ENCODE measurements at places on chromosomes 6 and 20.

DNA sequence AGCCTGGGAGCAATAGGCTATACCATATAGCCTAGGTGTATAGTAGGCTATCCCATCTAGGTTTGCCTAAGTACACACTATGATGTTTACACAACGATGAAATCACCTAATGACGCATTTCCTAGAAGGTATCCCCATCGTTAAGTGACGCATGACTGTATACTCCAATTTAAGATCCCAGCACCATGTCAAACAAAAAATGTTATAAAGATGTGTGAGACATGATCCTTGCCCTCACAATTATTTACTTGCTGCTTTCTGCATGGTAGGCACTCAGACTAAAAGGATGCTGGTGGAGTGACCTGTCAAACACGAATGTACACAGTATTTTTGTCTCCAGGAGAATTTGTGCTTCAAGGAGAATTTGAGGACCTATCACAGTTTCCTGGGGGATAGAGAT is 32.3 kb downstream of the SNAP25 start:
- no peak for DNase-seq

DNA sequence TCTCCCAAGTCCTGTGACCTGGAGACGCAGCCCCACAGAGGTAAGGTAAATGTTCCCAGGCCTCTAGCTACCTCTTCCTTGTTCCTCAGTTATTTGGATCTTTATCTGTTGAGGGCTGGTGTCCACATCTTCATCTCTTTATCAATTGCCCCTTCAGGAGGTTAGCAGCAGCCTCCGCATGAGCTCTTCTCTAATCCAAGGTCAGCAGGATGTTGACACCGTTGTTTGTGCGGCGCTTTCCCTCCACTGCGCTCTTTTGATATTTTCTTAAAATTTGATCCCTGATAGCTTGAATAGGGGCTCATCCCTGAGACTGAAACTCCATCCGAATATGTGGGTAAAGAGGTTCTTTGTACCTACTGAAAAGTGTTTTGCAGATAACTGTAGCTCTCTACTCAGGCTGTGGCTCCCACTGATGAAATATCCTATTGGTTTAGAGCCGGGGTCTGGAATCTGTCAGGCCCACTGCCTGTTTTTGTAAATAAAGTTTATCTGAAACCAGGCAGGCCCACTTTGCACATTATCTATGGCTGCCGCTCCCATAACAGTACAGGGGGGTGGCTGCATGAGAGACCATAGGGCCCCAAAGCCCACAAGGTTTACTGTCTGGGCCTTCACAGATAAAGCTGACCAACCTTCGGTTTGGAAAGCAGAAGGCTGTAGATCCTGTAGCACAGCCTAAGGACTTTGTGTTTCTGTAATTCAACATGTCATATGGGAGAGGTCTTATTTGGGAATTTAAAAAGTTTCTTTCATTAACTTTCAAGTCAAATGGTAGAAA is 362.6 kb downstream of the QKI start:
- DNase-seq = no peak

DNA sequence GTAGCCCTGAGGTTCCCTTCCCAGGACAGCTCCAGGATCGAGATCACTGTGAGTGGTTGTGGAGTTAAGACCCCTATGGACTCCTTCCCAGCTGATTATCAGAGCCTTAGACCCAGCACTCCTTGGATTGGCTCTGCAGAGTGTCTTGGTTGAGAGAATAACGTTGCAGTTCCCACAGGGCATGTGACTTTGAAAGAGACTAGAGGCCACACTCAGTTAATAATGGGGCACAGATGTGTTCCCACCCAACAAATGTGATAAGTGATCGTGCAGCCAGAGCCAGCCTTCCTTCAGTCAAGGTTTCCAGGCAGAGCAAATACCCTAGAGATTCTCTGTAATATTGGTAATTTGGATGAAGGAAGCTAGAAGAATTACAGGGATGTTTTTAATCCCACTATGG is 5.2 kb upstream of the BTN2A2 start:
- DNase-seq = no peak

DNA sequence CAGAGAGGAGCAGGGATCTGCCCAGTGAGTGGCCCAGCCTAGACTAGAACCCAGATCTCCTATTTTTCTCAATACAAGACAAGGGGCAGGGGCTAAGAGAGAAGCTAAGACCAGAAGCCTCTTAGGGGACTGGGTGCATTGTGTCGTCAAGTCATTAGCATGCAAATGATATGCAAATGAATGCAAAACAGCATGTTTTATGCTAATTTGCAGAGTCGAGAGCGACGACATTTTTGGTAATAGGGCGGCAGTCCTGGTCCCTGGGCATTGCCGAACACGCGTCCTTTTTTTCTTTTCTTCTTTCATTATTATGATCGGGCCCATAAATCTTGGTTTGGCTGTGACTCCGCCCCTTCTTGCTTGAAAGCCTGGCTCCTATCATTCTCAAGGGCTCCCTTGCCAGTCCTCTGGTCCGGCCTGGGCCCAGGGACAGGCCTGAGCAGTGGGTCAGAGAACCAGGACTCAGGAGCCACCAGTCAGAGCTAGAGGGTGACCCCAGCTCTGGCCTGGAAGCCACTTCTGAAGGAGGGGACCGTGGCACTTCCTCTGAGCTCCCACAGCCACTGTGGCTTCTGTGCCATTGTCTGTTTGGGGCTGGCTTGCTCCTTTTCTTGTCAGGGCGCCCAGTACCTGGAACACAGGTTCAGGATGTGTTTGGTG is 32.0 kb upstream of the SCRT2 start:
- DNase-seq = no peak

- no peak for DNase-seq
Observed at GRCh38 chr6:112289038-112289566, 34.7 kb upstream of the LAMA4 start.

GRCh38 chr6:167652701-167653095 is 174.0 kb upstream of the AFDN start:
- DNase-seq = no peak

DNA sequence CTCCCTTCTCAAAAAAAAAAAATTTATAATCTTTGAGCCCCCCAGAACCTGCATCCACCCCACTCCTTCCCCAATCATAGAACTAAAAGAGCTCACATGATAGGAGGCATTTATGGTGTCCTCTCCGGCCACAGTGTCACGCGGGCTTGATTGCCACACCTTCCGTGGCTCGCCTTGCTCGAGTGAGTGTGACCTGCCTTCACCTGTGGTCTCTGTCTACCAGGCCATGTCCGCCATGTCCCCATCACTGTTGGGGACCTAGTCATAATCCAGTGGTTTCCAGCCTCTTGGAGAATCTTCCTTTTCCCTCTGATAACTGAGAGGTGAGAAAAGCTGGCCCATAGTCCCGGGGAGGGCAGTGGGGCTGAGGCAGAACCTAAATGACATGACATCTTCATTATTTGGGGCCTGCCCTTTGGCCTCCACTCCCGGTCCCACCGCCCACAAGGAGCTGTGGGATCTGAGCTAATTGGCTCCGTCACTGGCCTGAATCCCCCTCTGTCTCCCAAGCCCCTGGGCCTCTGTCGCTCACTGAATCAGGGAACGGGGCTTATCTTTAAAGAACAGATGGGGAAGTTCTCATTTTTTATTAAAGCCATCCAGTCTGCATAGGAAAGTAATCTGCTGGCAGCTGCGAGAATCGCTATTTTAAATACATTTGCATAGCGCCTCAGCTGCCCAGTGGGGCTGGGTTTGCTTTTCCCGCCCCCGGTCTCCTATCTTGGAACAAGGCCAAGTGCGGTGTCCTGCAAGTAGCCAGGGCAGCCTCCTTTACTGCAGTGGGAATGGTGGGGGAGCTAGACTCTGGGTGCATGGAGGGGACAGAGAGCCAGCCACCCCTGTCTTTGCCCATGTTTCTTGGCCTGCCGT is 197.6 kb upstream of the PMEPA1 start:
- no peak for DNase-seq

DNA sequence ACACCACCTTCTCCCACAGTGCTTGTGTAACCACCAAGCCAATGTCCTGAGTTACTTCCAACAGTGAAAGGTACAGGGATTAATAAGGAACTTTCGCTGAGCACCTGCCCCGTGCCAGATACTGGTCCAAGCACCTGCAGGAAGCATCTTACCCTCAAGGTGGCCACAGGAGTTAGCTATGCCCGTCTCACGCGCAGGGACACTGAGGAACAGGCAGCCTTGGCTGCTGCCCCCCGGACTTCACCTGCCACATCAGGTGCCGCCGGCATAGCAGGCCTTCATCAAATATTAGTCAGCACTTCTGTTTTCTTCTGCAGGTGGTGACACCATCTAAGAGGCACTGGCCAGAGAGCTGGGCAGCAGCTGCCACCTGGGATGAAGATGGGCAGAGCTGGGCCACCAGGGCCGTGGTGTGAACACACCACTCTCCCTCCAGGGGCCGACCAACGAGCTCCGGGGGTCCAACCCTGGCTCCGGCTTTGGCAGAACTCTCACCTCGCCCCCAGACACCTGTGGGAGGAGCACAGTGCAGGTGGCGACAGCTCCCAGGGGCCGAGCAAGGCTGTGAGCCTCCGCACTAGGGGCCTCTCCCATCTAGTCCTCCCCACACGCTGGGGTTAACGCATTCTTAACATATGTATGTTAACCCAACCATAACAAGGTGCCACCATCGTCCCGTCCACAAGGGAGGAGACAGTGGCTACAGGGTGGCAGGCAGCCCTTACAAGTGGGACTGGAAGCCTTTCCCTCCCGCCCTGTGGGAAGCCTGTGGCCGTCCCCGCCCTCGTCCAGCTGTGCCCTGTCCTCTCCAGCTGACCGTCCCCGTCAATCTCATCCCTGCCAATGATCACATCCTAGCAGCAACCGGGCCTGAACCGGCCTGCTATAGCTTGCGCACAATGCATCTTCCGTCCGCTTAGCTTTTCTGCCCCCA is 2.9 kb upstream of the PPDPF start:
- no peak for DNase-seq

GRCh38 chr6:16718356-16718755 is 42.9 kb downstream of the ATXN1 start:
- no peak for DNase-seq

DNA sequence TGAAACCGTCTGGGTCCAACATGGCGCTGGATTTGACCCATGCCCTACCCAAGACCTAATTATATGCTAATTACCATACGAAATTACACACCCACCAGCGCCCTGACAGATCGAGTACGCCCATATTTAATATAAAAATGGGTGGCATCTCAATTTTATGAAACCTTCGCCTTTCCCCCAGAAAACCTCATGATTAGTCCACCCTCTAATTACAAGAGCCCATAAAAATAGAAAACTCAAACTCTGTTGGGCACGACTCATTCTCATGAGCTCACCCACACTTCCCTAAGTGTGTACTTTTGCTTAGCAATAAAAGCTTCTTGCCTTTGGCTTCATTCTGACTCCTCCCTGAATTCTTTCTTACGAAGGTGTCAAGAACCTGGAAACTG is 136.4 kb downstream of the OR2B2 start:
- no peak for DNase-seq

DNA sequence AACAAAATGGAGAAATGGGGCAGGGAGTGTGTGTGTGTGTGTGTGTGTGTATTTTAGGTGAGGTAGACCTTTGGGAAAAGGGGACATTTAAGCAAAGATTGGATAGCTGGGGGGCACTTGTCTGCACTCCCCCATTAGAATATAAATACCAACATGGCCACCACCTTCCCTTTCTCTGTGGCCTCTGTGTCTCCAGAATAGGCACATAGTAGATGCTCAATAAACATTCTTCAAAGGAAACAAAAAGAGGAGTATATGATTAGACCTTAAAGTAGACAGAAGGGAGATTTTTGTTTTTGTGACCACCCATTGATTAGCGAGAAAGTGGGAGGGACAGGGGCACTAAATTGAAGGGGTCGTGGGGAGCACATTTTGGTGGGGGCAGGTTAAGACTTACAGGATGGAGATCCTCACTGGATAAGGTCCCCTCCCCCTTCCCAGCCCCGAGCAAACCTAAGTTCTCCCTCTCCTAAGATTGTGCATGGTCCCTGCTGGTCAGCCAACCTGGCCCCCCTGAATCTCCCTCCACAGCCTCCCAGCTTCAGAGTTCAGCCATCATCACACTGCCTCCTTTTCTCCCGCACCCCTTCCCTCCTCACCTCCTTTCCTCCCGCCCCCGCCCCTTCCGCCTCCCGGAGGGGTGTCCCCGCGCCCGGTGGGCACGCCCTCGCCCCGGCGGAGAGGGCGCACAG is 514 bp upstream of the TSHZ2 start:
- no peak for DNase-seq

DNA sequence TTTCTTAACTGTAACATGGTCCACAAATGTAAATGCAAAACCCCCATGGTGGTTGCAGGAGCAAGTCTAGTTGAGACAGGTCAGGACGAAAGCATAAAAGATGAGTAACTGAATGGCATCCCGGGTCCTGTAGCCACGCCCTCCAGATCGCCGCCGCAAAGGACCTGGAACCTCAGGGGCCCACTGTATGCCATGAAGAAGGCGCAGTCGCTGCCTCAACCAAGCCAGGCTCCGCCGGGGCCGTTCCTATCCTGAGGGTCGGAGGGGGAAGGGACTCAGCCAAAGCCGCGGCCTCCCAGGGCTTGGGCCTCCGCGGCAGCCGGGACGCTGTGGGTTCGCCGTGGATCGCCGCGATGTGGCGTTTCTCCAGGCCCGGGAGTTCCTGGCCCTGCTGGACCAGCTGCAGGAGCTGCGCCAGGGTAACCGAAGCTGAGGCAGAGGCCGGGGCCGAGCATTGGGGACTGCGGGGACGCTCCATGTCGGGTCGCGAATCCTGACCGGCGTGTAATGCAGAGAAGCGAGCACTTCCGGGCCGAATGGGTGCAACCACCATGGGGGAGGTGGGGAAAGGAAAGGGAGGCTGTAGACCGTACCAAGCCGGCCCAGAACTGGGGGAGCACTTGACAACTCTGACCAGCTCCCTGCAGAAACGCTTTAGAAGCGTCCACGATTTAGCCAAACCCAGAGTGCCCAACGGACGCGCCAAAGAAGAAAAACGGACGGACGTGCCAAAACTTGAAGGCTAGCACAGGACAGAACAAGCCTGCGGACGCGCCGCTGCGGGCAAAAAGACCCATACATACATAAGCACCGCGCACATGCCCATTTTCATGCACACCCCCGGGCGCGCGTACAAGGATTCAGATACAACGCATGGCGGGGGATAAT is 11.1 kb downstream of the RPL7L1 start:
- DNase-seq = peak; percentile 76

GRCh38 chr20:62830821-62831220 is 14.0 kb downstream of the COL9A3 start:
- DNase-seq = no peak

DNA sequence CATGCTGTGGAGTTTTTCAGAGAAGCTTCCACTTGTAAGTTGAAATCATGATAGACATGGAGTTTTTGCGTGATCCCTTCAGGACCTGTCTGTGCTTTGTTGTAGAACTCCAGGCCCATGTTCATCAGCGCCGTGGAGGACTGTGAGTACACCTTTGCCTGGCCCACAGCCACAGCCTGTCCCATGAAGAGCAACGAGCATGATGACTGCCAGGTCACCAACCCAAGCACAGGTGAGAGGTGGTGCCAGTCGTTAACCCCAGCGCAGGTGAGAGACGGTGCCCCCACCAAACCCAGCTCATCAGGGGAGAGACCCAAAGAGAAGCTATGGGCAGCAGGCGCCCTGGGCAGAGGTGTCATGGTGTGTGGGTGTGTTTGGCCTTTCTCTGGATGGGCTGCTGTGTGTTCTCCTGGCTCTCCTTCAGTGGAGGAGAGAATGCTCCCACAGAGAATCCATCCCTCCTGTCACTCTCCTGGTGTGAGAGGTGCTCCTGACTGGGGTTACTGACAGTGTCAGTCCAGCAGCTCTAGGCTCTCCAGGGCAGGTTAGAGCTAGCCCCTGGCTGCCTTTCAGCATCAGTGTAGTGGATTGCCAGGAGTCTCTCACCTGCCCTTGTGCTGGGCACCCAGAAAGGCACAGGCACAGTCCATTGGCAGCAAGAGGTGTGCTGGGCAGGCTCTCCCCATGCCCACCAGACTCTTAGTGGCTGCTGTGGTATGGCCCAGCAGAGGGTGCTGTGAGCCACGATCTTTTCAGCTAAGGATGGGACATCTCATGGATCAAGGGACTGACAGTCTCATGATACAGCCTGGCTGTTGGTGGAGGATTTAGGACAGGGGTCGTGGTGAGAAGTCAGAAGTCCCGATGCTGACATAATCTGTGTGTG is 49.6 kb upstream of the SLC22A1 start:
- no peak for DNase-seq

All from stimulated activated CD4-positive, alpha-beta T cell treated with anti-CD3 and anti-CD28 coated beads, Interleukin-1b, Interleukin-23, amount 100 ng/mL, for 4 hours (primary cell).